ENCODE measurements at places on chromosomes 6 and 20.

DNA sequence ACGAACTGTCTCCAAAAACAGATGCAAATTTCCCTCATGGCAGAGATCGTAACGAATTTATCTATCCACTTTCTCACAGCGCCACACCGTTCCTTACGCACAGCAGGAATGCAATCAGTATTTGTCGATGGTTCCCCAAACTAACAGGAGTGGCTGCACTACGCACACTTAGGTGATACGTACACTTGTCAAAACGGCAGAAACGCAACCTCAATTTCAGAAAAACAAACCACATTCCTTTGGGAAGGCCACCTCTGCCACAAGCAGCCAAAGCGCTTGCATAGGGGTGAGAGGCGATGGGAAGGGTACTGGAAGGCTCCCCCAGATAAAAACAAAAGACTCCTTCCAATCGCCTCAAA lies 638 bp downstream of the MDN1 start:
- peak; percentile 5 for DNase-seq

- no peak for DNase-seq
Observed at GRCh38 chr20:49904440-49905214, 10.7 kb downstream of the SPATA2 start.

DNA sequence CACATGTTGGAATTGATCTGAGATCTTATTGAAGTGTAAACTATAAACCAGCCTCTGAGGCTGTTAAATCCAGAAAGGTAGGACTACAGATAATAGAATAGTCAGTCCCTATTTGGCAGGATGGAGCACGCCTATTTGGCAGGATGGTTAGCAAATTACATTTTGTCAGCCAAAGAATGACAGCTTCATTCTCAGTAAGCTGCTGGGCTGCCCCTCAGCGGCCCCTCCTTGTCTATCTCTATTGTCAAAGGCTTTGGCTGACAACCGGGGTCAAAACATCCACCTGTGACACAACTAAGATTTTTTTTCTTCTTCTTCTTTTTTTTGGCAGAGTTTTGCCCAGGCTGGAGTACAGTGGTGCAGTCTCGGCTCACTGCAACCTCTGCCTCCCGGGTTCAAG lies 123.4 kb upstream of the ECI2 start:
- no peak for DNase-seq

DNA sequence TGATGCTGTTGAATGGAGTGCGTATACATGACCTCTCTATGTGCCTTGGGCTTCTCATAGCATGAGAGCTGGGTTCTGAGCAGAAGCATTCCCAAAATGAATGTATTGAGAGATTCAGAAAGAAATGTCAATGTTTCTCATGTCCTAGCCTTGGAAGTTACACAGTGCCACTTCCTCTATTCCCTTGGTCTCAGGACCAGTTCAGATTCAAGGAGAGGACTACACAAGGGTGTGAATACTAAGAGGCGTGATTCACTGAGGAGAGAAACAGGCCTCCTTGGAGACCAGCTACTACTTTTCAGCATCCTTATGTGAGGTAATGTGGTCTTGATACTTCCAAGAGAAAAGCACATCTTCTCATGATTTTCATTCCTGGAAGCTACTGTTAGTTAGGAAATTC lies 10.4 kb downstream of the PPARD start:
- DNase-seq = no peak
